ENCODE measurements at places on chromosomes 12 and 14.

- no peak for ATAC-seq
Observed at GRCh38 chr14:94863366-94863765, 93.5 kb upstream of the GSC start.

- ATAC-seq: no peak
Observed at GRCh38 chr12:107440606-107441005, 245.0 kb upstream of the PWP1 start.

DNA sequence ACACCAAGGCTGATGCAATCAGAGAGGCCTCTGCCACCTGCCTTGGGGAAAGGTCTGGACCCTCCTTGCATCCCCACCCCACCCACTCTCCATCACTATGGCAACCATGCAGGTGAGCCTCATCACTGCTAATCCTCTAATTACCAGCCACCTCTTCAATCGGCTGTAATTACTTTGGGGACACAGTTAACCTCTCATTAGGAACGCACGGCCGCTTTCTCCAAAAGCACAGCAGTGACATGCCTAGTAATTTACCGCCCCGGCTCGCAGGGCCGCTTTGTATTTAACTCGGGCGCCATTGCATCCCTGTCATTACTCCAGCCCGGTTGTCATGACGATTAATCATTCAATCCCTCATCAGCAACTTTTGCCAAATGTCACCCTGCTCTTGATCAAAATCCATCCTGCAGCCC is 36.3 kb upstream of the FAM222A start:
- ATAC-seq: no peak

- ATAC-seq: no peak
Observed at GRCh38 chr12:50201987-50202521, 34.9 kb upstream of the CERS5 start.

DNA sequence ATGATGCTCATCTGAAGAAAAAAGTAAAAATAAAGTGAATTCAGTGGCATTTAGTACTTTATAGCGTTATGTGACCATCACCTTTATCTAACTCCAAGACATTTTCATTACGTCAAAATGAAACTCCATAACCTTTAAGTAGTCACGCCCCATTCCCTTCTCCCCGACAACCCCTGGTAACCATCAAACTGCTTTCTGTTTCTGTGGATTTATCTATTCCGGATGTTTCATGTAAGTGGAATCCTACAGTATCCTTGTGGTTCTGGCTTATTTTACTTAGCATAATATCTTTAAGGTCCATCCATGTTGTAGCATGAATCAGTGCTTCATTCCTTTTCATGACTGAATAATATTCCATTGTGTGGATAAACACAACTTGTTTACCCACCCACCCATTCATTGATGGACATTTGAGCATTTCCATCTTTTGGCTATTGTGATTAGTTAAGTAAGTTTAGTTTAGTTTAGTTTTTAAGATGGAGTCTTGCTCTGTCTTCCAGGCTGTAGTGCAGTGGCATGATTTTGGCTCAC is 18.5 kb upstream of the MAP1LC3B2 start:
- ATAC-seq: no peak

GRCh38 chr14:85156319-85156718 is 373.6 kb upstream of the FLRT2 start:
- no peak for ATAC-seq

- ATAC-seq: peak; percentile 91
Observed at GRCh38 chr12:42705863-42706262, 116.3 kb upstream of the PRICKLE1 start.

GRCh38 chr14:35154016-35154415 is 31.7 kb downstream of the PRORP start:
- no peak for ATAC-seq

DNA sequence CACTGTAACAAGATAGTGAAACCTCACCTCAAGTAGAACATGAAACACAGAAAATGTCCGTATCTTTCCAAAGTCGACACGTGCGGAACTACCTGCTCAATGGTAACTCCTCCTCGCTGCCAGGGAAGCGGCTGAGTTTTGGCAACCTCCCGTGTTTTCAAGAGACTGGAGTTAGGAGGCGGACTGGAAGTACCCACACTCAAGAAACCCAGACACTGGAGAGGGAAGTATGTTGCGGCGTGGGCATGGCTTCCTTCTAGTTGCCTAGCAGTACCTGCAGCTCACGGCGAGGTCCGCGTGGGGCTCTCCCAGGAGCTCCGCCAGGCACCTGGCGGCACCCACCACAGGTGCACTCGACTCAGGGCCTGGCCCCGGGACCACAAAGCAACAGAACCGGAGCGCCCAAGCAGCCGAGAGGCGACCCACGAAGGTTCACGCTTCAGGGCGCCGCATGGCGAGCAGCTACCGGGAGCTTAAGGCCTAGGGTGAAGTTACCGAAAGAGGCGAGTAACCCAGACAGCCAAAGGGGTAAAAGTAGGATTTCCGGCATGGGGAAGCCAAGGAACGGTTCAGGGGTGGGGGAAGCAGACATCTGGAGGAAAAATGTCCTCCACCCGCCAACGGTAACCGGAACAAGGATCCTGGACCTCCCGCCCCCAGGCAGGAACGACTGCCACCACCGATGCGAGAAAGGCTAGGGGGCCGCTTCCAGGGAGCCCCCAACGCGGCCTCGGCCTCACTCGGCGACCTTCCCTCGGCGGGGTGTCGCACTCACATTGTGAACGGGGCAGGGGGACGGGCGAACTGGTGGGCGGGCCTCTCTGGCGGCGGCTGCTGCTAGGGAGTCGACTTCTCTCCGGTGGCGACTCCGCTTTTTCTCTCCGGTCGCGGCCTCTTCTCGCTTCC is 608 bp downstream of the PTGES3 start:
- ATAC-seq: no peak

- peak; percentile 31 for ATAC-seq
Observed at GRCh38 chr12:70854138-70854537, 66.4 kb downstream of the PTPRR start.

GRCh38 chr14:22296088-22296487 is 292.9 kb downstream of the DAD1 start:
- no peak for ATAC-seq

GRCh38 chr12:55171445-55171844 is 45.2 kb downstream of the OR9K2 start:
- ATAC-seq: no peak

GRCh38 chr12:1705774-1706631 is 15.1 kb downstream of the ADIPOR2 start:
- no peak for ATAC-seq

DNA sequence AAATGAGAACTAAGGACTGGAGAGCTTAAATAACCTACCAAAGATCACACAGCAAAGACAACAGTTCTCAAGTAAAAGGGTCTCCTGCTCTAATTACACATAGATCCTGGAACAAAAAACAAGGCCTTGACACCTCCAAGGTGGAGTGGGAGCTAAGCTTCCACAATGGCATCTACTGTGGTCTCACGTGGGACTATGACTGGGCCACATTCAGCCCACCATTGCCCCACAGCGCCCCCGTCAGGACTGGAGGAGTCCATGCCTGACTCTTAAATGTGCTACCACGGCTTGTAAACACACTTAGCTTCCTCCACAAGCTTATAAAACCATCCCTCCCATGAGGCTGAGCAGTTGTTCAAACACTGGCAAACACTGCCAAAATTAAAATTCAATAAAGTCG is 88.5 kb downstream of the GCH1 start:
- no peak for ATAC-seq

DNA sequence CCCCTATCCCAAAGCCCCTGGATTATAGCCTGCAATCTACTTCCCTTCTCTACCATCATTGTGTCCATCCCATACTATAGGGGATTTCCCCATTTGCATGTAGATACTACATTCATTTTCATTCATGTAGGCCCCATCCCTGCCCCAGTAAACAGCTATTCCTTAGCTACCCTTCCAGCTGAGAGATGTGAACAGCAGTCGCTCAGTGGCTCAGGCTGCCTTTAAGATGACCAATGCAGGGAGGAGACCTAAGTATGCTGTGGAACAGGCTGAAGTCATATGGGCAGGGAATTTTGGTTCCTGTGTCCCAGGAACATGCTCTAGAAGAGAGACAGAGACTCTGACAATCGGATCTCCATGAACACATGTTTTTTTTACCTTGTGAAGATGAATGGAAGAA is 481.2 kb upstream of the SYT1 start:
- no peak for ATAC-seq

DNA sequence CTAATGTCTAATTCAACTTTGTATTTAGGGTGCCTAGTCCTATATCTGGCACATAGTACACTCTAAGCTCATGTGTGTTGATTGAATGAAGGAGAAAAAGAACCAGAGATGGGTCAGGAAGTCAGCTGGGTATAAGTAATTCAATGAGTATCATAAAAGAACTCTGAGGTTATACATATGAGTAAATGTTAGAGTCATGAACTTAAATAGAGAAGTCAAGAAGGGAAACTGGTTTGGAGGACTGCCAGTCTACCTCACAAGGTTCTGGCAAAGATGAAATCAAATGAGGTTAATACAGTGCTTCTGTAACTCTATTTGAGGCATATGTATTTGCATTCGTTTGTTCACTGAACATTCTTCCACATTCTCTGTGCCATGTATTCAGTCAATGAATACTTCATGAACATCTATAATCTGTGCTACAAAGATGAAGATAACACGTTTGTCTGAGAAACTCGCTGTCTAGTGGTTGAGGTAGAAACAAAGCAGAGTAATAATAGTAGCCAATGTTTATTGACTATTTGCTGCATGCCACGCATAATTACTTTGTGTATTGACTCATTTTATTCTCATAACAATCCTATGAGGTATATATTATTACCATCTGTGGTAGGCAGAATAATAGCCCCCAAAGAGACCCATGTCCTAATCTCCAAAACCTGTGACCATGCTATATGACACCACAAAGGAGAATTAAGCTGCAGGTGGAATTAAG is 88.9 kb downstream of the PTGER2 start:
- ATAC-seq: no peak

DNA sequence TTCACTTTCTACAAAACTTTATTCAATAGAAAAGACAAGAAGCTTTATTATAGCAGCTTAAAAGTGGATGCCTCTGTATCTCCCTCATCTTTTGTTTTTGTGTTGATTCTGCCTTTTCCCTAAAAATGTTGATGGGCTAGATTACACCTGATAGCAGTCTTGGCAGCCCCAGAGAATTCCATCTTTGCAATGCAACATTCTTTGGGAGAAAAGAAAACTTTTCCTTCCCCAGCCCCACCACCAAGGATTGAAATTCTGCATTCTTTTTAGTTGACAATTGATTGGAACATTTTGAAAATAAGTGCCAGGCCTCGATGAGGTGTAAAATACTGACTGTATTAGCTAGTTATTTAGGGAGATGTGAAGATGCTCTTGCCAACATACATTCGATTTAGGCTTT is 306.8 kb upstream of the G2E3 start:
- ATAC-seq: no peak

DNA sequence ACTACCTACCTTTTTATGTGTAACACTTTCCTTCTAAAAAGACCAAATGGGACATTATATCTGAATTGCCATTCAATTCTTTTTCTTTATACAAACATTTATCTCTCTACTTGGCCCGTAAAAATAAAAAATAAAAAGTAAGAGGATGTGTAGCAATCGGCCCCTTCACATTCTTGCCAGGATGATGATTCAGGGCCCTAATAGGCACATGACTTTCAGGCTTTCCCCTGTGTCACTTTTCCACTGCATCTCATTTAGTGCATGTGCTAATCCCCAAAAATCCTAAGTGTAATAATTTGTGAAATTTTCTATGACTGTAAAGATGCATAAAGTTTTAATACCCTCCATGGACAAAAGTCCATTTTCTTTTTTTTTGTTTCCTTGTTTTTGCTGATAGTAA is 23.0 kb upstream of the ATP2B1 start:
- peak; percentile 82 for ATAC-seq

- no peak for ATAC-seq
Observed at GRCh38 chr12:25995906-25996305, 37.4 kb downstream of the RASSF8 start.

GRCh38 chr14:90273532-90273931 is 17.2 kb downstream of the PSMC1 start:
- ATAC-seq: peak; percentile 50

DNA sequence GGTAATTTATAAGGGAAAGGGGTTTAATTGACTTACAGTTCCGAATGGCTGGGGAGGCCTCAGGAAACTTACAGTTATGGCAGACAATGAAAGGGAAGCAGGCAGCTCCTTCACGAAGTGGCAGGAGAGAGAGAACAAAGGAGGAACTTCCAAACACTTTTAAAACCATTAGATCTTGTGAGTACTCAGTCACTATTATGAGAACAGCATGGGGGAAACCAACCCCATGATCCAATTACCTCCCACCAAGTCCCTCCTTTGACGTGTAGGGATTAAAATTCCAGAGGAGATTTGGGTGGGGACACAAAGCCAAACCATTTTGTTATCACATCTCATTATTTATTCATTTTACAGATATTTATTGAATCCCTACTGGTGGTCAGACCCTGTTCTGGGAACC is 822.8 kb downstream of the GALC start:
- no peak for ATAC-seq

DNA sequence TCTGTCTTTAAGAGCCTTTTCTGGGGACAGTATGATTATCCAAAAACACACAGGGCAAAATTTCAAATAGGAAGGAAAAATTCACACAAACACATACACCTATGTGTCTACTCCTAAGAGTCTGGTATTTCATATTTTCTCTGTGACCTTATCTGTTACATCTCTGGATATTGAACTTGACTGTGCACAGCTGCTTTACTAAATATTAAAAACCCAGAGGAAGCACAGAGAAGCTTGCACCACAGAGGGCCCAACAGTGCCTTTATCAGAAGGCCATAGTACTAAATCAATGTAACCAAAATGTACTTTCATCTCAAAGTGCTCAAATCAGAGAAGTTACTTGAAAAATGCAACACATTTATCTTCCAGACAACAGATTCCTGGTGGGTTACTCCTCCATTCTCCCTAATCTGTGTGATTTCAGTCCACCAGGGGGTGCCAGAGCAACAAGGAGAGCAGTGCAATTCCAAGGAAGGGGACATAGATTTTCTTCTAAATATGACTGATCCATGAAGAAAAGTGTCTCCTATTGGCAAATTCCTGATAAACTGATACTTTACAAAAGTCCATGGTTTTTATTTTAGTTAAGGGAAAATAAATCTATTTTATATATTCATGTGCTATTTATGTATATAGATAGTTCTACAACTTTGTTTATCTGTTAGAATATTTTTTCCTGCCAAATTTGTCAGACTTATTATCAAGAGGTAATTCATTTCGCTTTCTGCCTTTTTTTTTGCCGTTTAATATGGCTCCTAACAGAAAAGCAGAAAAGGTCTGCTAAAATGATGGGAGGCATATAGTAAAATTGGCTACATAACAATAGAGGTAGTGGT is 617.6 kb downstream of the LRFN5 start:
- ATAC-seq: no peak

- ATAC-seq: no peak
Observed at GRCh38 chr12:25616286-25616685, 63.2 kb upstream of the LMNTD1 start.

DNA sequence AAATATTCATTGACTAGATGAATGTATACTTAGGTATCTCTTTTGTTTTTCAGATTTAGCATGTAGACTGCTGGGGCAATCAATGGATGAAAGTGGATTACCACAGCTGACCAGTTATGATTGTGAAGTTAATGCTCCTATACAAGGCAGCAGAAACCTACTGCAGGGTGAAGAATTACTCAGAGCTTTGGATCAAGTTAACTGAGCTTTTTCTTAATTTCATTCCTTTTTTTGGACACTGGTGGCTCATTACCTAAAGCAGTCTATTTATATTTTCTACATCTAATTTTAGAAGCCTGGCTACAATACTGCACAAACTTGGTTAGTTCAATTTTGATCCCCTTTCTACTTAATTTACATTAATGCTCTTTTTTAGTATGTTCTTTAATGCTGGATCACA is 15.3 kb upstream of the SNAPC1 start:
- no peak for ATAC-seq

All from gastroesophageal sphincter (tissue), 4 donors.